ENCODE measurements at places on chromosomes 6 and 20.

- DNase-seq = no peak
Observed at GRCh38 chr20:40313730-40314129, 375.3 kb downstream of the MAFB start.

GRCh38 chr20:38692436-38693411, 31.6 kb upstream of the SLC32A1 start:
- DNase-seq = peak; percentile 26

- DNase-seq = no peak
Observed at GRCh38 chr6:56243518-56244070, 3.8 kb downstream of the COL21A1 start.

- DNase-seq = no peak
Observed at GRCh38 chr6:123022975-123023374, 26.9 kb downstream of the CLVS2 start.

DNA sequence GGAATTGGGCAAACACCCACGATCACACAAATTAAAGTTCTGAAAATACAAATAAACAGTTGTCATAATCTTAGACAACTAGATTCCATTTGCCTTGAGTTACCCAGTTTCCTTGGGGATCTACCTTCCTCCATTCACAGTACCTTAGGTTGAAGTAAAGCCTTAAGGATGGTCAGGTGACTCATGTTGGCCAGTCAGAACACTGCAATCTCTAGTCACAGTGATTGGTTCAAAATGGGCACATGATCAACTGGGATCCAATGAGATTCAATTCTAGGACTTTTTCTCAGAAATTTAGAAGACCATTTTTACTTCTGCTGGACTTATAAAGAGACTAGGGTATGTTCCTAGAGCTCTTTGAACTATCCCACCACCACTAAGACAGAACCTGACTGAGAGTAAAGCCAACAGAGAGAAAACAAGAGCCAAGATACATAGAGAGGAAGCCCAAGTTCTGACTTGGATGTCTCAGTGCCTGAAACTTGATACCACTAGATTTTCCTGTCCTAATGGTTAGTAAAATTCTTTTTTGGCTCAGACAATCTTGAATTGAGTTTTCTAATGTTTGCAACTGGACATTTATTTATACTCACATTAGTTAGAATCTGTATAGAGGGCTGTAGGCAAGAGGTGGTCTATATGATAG, 8.6 kb upstream of the CLIC5 start:
- no peak for DNase-seq

Data from transverse colon (tissue), 4 donors.